Hypothalamus (tissue), 51 donors: ENCODE measurements at places on chromosomes 5 and 9.

DNA sequence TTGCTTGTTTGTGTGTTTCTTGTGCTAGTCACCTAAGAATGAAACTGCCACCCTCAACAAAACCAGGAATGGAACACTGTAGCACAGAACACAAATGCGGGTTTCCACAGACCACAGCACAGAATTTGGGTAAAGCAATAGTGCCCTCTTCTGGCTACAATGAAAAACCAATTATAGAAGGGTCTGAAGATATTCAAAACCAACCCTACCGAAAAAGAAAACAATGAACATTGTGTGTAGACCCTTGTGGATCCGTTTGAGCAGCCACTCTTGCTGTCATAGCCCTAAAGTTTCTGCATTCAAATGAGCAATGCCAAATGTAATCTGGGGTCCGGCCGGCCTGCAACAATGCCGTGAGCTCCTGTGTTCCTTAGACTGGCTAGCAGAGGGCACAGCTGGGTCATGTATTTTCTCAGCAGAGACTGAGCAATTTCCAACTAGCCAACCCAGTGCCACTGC is 8.3 kb upstream of the ENC1 start:
- no peak for DNase-seq

DNA sequence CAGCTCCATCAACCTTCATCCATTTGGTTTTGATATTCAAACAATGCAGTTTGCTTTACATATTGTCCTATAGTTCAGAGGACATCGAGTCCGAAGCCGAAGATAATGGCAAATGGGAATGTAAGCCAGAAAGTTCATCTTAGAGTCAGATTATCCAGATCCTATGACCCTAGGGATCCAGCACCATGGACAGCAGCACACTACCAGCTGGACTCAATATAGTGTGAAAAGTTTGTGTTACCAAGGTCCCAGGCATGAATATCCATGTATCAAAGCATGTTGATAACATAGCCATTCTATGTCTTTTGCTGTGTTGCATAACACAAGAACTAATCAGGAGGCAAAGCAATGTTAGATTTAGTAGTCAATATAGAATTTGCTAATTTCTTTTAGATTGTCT is 46.3 kb downstream of the FSTL4 start:
- DNase-seq, result no peak

DNA sequence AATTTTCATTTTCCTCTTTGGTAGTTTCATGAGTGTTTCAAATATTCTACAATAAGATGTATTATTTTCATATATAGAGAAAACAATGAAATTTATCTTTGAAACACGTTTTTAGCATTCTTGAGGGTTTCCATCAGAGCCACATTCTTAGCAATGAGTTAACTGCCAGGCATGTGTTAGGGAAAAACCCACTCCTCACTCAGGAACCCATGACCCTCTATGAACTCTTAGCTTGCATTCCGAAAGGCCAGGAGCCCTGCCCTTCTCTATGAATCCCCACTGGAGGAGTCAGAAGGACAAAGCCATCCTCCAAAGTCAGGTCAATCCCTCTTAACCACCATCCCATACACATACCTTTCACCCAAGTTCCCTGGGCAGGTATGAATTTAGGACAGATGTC is 57.5 kb downstream of the ADAMTS12 start:
- DNase-seq, result no peak

- DNase-seq, result no peak
Measured at GRCh38 chr5:127094161-127094814, 21.0 kb upstream of the C5orf63 start.

- DNase-seq, result no peak
Measured at GRCh38 chr5:111129938-111130337, 37.8 kb downstream of the WDR36 start.

GRCh38 chr9:116572095-116572748 is 114.9 kb upstream of the TRIM32 start:
- peak; percentile 66 for DNase-seq

DNA sequence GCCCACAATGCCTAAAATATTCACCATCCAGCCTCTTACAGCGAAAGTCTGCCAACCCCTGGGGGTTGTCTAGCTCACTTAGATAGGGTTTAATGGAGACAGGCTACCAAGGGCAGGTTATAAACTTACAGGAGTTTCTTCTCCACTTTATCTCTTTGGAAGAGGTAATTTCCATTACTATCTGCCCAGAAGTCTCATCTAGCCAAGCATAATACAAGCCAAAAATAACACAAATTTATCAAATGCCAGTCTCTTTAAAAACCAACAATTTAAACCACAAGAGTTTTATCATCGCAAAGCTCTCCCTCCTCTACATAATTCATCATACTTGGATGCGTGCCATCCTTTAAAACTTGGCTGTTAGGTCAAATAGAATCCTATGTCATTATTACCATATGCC is 6.2 kb downstream of the RBM22 start:
- DNase-seq, result no peak

DNA sequence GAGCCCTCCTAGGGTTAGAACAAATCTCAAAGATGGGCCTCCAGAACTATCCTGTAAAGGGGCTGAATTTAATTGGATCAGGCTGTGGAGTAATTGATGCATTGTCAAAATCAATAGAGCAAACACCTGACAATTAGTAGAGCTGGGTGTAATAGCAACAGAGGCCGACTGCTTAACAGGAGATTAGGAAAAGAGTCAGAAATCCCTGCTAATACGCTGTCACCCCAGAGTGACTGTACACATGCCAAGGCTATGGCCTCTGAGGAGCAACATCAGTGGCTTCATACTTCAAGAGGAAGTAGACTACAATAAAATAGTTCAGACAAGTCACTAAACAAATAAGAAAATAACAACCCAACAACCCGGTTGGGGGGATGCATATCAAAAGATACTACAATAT is 18.7 kb upstream of the GRPEL2 start:
- no peak for DNase-seq

GRCh38 chr9:135857371-135857786 is 50.0 kb downstream of the CAMSAP1 start:
- no peak for DNase-seq

DNA sequence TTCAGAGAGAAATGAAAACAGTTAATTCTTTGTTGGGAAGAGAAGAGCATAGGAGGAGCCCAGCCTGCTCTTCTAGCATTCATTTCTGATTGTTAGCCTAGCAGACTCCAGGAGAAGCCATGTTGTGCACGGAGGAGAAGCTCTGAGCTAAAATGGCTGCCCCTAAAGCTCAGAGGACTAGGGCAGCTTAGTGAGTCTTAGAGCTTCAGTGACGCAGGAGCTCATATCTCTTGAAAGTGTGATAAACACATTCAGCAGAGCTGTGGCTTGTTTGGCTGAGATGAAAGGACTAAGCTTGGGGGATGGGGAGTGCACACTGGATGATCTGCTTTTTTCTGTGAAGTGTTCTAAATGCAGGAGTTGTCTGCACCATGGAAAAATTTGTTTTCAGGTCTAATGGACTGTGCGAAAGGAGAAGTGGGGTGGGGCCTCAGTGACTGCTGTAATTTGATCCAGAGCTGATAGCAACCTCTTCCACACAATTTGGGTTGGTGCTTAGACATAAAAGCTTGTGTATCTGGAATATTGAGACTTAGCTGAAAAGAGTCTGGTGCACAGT is 58.5 kb downstream of the ZNF462 start:
- DNase-seq, result no peak

DNA sequence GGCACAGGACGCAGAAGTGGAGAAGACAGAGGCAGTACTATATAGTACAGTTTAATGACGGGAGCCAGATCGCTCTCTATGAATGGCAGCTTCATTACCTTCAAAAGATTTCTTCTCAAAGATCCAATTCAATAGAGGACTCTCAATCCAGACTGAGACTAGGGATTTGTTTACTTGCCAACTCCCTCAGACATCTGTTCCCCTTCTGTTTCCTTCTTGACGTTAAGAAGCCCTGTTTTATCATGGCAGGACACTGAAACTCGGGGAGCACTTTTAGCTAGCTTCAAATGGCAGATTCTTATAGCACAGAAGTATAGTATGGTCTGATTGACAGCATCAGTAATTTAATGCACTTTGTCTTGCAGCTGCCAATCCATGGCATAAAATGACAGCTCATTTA is 747.3 kb upstream of the C9orf72 start:
- no peak for DNase-seq

- no peak for DNase-seq
Measured at GRCh38 chr5:129903466-129904101, 681 bp upstream of the CHSY3 start.

- no peak for DNase-seq
Measured at GRCh38 chr5:113070901-113071300, 94.3 kb downstream of the DCP2 start.

GRCh38 chr5:38387161-38387560 is 128.8 kb downstream of the EGFLAM start:
- DNase-seq, result no peak

GRCh38 chr5:116237917-116238500 is 153.2 kb downstream of the COMMD10 start:
- no peak for DNase-seq

- no peak for DNase-seq
Measured at GRCh38 chr5:151281001-151281639, 22.4 kb downstream of the SLC36A3 start.

GRCh38 chr5:128350705-128351104 is 187.3 kb downstream of the FBN2 start:
- DNase-seq, result no peak

DNA sequence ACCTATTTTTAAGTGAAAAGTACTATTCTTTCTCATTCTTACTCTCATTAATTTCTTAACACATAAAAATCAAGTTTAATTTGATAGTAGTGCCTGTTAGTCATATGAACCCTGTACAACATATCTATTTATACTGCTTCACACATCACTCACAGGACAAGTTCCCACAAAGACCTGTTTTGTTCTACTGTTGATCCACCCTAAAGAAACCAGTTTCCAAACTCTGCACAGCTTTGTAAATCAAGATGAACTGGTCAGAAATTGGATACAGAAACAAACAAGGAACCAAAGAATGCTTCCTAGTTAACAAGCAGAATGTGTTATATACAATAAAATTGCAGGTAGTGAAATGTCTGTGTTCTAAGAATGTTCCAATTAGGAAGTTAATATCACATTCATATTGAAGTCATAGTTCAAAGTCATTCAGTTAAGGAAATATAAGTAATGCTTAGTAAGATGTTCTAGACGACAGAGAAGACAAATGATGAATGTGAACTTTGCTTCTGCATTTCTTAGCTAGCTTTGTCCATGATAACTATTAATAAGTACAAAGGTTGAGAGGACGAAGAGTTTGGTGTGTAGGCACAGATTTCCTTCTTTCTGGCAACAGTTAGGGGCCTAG is 33.4 kb downstream of the C9orf85 start:
- DNase-seq, result peak; percentile 8

- DNase-seq, result no peak
Measured at GRCh38 chr5:68482199-68482598, 266.6 kb downstream of the PIK3R1 start.

- no peak for DNase-seq
Measured at GRCh38 chr5:53557386-53557785, 3.1 kb upstream of the NDUFS4 start.
